ENCODE measurements at places on chromosomes 5 and 9.

- DNase-seq = no peak
These were observed 196.2 kb downstream of the CACNA1B start for GRCh38 chr9:138073808-138074207.

- DNase-seq = no peak
These were observed 47.5 kb upstream of the PLPP6 start for GRCh38 chr9:4614627-4615026.

DNA sequence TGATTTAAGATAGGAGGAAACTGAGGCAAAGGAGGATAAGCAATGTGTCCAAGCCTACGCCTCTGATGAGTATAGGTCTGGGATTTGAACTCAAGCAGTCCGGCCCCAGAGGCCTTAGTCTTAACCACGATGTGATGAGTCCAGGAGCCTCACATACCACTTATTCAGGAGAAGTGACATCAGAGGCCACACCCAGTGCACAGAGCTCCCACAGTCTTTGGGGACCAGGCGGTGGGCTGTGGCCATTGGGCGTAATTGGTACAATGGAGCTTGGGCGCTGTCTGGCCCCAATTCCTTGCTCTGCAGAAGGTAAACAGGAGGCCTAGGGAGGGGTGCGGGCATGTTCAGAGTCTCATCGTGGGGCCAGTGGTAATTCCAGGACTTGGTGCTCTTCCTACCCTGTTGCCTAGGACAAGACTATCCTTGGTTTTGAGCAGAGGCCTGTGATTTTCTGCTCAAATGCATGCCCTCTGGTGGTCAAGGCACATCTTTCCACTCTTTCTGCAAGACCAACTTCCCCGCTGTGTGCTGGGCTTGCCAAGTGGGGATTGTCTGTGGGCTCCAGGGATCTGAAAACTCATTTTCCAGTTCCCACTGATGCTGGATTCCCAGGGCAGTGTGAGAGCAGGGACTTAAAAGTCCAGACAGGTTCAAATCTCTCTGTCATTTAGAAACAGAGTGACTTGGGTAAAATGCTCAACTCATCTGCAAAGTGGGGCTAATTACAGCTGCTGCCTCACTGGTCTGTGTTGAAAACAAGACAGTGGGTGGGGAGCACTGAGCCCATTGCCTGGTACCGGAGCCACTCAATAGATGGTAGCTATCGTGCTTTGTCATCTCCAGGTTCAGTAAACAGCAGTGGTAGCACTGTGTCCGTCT lies 15.8 kb downstream of the NDST1 start:
- DNase-seq = peak; percentile 52

DNA sequence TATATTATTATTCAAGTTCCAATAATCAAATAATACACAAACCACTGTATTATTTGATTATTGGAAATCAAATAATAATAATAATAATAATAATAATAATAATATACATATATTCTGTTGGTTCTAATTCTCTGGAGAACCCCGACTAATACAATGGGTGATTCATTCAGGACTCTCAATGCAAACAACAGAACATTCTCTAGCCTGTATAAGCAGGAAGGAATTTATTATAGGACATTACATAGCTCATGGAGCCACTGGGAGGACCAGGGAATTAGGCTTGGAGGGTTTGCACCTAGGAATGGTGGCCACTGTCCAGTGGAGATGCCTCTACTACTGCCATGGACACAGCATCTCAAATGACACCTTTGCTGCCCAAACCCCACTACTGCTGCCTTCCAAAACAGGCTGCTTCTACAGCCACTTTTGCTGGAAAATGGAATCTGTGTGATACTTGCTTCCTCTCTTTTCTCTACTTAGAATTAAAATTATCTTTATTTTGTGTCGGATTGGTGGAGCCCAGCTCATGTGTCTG lies 25.9 kb downstream of the PTGS1 start:
- no peak for DNase-seq

DNA sequence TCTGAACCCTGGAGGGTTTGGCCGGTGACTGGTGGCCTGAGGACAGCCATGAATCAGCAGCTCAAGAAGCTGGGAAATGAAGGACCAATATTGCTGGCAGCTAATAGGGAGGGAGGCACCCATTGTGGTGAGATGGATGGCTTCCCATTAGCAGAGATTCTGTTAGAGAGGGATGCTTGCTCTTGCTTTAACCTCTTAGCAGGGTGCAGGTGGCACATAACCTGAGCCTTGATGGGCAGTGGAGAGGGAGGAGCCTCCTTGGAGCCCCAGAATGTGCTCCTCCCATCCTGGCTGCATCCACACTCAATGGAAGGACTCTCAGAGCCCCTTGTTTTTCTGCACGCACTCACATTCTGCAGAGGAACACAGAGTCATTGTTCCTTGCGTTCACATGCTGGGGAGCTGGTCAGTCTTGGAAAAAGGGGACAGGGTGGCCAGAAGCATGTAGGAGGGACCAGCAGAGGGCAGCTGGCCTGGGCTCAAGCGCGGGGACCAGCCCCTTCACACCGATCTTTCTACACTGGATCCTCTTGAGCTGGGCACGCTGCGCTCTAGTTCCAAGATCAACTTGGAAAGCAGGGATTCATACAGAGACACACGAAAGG lies 161.8 kb downstream of the MED10 start:
- no peak for DNase-seq

DNA sequence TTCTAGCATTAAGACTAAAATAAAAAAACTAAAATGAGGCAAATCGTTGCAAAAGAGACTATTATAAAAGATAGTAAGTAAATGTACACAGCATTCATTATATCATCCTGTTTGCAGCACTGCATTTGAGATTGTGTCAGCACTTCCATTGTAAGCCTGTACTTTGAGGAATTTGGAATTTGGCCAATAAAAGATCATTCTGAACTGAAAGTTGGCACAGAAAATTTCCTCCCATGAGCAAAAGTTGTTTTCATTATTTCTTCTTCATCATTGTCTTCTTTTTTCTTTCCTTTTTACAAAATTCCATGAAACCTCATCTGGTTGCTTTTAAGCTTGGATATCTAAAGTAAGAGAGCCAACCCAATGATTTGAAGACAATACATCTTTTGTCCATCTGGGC lies 199.3 kb upstream of the ADAMTSL1 start:
- no peak for DNase-seq

DNA sequence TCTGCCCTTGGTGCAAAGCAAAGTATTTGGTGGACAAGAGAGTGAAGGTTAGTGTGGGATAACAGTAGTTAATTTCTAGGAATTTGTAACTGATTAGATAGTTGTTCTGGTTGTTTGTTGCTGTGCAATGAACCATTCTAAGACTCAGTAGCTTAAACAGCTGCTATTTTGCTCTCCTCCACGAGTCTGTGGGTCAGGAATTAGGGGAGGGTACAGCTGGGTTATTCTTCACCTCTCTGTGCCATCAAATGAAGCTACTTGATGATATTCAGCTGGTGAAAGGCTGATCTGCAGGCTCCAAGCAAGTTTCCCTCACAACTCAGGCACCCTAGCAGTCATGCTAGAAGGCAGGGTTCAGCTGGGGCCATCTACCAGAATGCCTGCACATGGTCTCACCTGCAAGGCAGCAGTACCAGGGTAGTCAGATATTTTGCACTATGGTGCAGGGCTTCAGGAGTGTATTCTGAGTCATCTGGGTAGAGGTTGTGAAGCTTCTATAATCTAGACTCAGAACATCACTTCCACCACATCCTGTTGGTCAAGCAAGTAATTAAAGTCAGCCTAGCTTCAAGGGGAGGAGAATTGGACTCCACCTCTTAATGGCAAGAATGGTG lies 159.5 kb upstream of the SLC28A3 start:
- no peak for DNase-seq
